ENCODE measurements at places on chromosomes 13 and 19.

DNA sequence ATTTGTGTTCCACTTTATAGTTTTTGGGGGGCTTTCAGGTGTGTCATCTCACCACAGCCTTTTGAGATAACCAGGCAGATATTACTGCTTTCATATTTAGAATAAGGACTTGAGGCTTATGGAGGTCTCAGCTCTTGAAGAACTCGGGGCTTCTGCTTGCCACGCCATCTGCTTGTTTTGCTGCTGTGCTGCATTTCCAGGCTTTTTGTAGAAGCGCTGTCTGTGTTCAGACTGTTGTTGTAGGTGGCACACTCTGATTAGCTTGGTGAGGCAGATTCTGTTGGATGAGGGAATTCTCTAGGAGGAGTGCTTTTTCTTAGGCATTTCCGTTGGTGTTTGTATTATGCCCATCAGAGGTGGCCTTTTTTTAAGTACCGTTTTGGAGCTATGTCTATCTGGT is 57.2 kb downstream of the WASF3 start:
- DNase-seq = no peak

GRCh38 chr19:39592381-39592780 is 9.9 kb upstream of the LGALS13 start:
- no peak for DNase-seq

DNA sequence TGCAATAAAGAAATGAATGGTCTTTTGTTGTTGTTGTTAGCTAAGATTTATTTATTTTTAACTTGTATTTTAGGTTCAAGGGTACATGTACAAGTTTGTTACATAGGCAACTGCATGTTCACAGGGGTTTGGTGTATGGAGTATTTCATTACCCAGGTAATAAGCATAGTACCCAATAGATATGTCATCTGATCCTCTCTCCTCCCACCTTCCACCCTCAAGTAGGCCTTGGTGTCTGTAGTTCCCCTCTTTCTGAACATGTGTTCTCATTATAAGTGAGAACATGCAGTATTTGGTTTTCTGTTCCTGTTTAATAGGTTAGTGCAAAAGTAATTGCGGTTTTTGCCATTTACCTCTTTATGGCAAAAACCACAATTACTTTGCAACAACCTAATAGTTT is 554.1 kb downstream of the TBC1D4 start:
- no peak for DNase-seq

DNA sequence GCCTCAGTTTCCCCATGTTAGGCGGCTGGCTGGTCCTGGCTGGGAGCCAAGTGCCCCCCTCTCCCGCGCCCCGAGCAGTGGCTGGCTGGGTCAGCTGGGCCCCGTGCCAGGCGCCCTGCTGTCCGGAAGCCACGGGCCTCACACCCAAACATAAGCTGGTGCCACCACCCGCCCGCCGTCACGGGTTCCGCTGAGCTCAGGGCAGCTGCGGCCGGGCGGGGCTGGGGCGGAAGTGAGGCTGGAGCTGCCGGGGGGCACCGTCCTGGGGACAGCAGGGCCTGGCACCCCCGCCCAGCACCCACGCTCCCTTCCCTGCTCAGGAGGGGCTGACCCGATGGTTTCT is 19.3 kb downstream of the HCN2 start:
- no peak for DNase-seq

GRCh38 chr19:8423817-8424223 is 10.7 kb downstream of the MARCHF2 start:
- DNase-seq = no peak

DNA sequence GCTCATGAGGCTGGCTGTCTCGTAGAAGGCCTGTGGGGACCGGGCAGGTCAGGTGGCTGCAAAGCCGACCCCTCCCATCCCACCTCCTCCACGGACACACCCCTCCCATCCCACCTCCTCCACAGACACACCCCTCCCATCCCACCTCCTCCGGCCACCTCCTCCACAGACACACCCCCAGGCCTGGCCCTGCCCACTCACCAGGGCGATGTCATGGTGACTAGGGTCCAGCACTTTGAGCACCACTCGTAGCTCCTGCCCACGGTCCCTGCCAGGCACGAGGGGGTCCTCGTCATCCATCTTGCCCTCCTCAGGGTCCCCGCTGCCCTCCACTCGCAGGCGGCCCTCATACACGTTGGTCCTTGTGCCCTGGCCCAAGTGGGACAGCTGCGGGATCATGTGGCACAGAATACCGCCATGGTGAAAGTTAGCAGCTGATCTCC is 18.8 kb downstream of the TYK2 start:
- DNase-seq = no peak
